Osteoblast (primary cell): ENCODE measurements at places on chromosomes 2 and 18. TPM values are rescaled to one million over a fixed set of nuclear protein-coding genes. Genes with fewer than 3 reads are reported as not detected.

ADGRF3 gene
- under 0.01 and 0.59 TPM in 2 replicates for total RNA-seq

LIMS3 gene
- total RNA-seq, result 3.2 and 7.2 TPM in 2 replicates

TMEFF2 gene
- under 0.01 TPM in 2 replicates for total RNA-seq

GPR35 gene
- 1.1 and 1.5 TPM in 2 replicates for total RNA-seq

IL1A gene
- not detected in 2 replicates for total RNA-seq

CDCA7 gene
- total RNA-seq, result 0.59 and 1.1 TPM in 2 replicates

DNAJC5G gene
- not detected in 2 replicates for total RNA-seq

NCKAP5 gene
- total RNA-seq, result 1.8 TPM in 2 replicates

SCN9A gene
- total RNA-seq, result 1.8 and 2.1 TPM in 2 replicates

GBX2 gene
- not detected in 2 replicates for total RNA-seq

HOXD4 gene
- total RNA-seq, result 0.36 and 1.2 TPM in 2 replicates

UGT1A4 gene
- not detected in 2 replicates for total RNA-seq

SEMA4F gene
- total RNA-seq, result 7.2 and 7.7 TPM in 2 replicates

REG1A gene
- not detected in 2 replicates for total RNA-seq

TDRD15 gene
- total RNA-seq, result not detected in 2 replicates

RMDN2 gene
- total RNA-seq, result 11.9 and 20.0 TPM in 2 replicates

SGO2 gene
- total RNA-seq, result 3.2 and 4.0 TPM in 2 replicates

RETSAT gene
- total RNA-seq, result 41.6 and 62.5 TPM in 2 replicates

CEP192 gene
- 29.7 and 29.8 TPM in 2 replicates for total RNA-seq

MC5R gene
- 0.36 and 0.59 TPM in 2 replicates for total RNA-seq

PLEKHM3 gene
- 23.3 and 23.5 TPM in 2 replicates for total RNA-seq

CRYGA gene
- total RNA-seq, result not detected in 2 replicates

SERPINB10 gene
- total RNA-seq, result 0.29 TPM in 1 of 2 replicates, not detected in the other

ZBTB7C gene
- 0.29 and 0.36 TPM in 2 replicates for total RNA-seq

C2orf80 gene
- total RNA-seq, result not detected in 2 replicates

EVA1A gene
- total RNA-seq, result 70.9 and 74.8 TPM in 2 replicates

TMEM182 gene
- 1.4 and 2.7 TPM in 2 replicates for total RNA-seq

CCDC68 gene
- total RNA-seq, result 9.0 and 13.3 TPM in 2 replicates

KLF7 gene
- total RNA-seq, result 31.1 and 38.9 TPM in 2 replicates

ALLC gene
- total RNA-seq, result not detected in 2 replicates

CMPK2 gene
- 2.1 and 2.2 TPM in 2 replicates for total RNA-seq

TCF23 gene
- total RNA-seq, result not detected in 2 replicates

SLC20A1 gene
- total RNA-seq, result 96.3 and 131 TPM in 2 replicates

IL36RN gene
- total RNA-seq, result not detected in 2 replicates

TRIB2 gene
- 79.6 and 86.3 TPM in 2 replicates for total RNA-seq

DTNA gene
- total RNA-seq, result 10.1 and 11.5 TPM in 2 replicates

CPLX4 gene
- not detected in 2 replicates for total RNA-seq

SNTG2 gene
- total RNA-seq, result 1.4 and 2.1 TPM in 2 replicates

SLC4A3 gene
- total RNA-seq, result 2.5 and 3.8 TPM in 2 replicates

IL1F10 gene
- total RNA-seq, result not detected in 2 replicates

PTCD3 gene
- 55.0 and 61.6 TPM in 2 replicates for total RNA-seq

ASXL3 gene
- not detected in 2 replicates for total RNA-seq

OBSL1 gene
- total RNA-seq, result 60.4 and 65.9 TPM in 2 replicates

SEMA4C gene
- total RNA-seq, result 28.0 and 29.7 TPM in 2 replicates

PCARE gene
- total RNA-seq, result not detected in 2 replicates

OTOS gene
- total RNA-seq, result not detected in 2 replicates

SCTR gene
- not detected in 2 replicates for total RNA-seq

KIF5C gene
- total RNA-seq, result 0.29 and 0.36 TPM in 2 replicates

LHCGR gene
- total RNA-seq, result not detected in 2 replicates

SAG gene
- total RNA-seq, result not detected in 2 replicates

TTN gene
- under 0.01 TPM in 2 replicates for total RNA-seq

RAB27B gene
- total RNA-seq, result 55.7 and 99.0 TPM in 2 replicates

CDK15 gene
- total RNA-seq, result 4.7 and 5.3 TPM in 2 replicates

FEV gene
- not detected in 2 replicates for total RNA-seq

FBXO15 gene
- 0.29 and 0.36 TPM in 2 replicates for total RNA-seq
